ENCODE measurements at places on chromosomes 13 and 19.

- DNase-seq: no peak
Observed at GRCh38 chr19:35120898-35121297, 5.3 kb downstream of the FXYD3 start.

GRCh38 chr19:41887711-41888382 is 4.9 kb downstream of the ARHGEF1 start:
- no peak for DNase-seq

- DNase-seq: no peak
Observed at GRCh38 chr19:54418930-54419800, 3.9 kb downstream of the TTYH1 start.

DNA sequence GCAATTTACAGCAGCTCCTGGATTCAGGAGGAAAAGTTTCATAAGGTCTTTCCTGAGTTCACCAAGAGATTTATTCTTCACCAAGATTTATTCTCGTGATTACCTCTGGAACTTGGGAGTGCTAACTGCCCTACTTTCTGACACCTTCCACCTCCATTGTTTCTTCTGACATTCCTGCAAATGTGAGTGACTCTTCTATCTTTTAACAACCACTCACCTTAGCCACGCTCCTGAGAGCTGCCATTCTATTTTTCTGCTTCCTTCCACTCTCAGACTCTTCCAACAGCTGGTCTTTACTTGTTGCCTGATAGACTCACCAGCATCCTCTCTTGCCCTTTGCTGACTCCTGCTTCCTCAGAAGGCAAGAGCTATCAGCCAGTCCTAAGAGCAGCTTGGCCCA is 11.5 kb upstream of the CBY2 start:
- no peak for DNase-seq

GRCh38 chr19:5255602-5256231 is 84.9 kb downstream of the PTPRS start:
- no peak for DNase-seq

DNA sequence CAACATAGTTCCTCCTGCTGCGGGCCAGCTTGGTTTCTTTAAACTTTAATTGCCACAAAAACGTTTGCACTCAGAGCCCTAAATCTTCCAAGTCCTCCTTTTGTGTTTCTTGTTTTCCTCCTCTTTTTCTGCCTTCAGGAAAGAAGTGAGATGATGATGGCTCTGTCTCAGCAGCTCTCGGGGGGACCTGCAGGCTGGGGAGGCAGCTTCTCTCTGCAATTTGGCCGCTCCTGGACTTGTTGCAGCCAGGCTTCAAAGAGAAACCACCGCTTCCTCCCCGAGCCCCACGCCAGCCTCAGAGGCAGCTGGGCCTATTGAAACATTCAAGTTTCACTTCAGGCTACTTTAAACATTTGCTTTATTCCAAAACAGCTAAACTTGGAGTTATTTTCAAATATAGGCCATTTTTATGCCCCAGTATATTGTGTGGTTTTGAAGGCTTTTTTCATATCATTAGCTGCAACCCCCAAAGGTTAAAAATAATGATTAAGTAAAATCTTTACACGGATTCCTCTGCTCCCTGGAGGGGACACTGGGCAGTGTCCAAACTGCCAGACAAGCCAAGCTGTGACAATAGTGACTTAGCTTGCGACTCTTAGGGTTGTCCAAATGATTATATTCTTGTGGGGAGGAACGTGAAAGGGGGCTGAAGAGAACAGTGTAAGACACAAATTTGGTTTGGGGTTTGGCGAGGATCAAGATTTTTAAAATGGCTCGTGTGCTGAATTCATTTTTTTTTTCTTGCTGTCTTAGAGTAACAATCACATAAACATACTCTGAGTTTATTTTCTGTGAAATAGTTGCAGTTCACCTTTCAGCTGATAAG is 330.8 kb downstream of the DLEU7 start:
- no peak for DNase-seq

GRCh38 chr19:42081584-42082203 is 5.7 kb downstream of the ZNF574 start:
- no peak for DNase-seq

GRCh38 chr13:104389691-104390090 is 1323.5 kb upstream of the SLC10A2 start:
- DNase-seq: peak; percentile 21

DNA sequence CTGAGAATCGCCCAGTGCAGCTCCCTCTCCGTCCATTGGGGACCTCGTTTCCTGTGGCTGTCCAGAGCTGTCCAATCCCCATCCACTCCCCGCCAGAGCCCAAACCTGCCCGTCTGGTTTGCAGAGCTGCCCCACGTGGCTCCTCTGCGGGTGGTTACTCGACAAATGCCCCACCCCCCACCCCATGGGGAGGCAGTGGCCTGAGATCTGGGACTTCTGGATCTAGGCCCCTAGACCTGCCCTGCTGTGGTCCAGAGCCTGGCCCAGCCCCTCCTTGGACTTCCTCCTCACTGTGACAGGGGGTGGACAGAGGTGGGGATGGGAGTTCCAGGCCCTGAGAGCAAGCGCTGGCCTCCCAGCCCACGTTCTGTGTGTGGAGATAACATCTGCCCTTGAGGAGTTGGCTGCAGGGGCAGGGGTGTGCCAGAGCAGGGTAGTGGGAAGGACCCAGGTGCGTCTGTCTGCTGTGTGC is 29.1 kb downstream of the PAK4 start:
- DNase-seq: no peak

DNA sequence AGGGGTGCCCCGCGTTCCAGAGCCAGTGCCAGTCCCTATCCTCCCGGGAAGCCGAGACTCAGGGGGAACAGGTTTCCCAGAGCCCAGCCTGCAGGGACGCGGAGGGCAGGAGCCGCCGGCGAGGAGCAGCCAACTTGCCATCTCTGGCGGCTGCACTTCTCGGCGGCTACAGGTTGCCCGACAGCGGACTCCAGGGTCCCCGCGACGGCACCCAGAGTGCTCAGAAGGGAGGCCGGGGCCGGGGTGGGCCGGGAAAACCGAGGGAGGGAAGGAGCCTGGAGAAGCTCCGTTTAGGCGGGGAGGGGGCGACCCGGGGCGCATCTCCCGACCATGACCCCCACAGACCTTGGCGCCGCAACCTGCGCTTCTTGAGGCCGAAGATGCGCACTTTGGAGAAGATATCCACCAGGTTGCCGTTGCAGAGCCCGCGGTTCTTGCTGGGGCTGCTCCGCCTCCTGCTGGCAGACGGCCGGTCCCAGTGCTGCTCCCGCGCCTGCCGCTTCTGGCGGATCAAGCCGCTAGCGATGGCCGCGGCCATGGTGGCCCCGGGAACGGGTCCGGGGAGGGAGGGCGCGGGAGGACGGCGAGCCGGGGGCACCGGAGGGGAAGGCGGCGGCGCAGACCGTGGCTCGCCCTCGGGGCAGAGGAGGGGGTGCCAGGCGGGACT is 463.8 kb downstream of the ITGBL1 start:
- DNase-seq: no peak

- DNase-seq: no peak
Observed at GRCh38 chr19:35904311-35905068, 2.2 kb downstream of the HCST start.

DNA sequence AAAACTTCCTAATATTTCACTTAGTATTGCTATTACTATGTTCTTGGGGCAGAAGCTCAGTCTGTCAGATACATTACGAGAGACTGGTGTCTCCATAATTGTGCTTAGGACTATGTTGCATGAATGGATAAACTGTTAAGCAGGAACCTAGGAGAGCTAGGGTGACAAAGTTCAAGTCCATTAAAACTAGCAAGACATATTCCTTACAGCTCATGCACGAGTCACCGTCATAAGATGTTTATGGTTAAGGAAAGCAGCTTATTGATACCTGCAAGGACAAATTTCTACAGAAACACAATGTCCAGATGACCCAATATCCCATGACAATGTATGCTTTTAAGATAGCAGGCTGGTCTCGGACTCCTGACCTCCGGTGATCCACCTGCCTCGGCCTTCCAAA is 5.7 kb upstream of the ZNF813 start:
- no peak for DNase-seq

- DNase-seq: no peak
Observed at GRCh38 chr19:48760504-48761205, 5.3 kb downstream of the FGF21 start.

- no peak for DNase-seq
Observed at GRCh38 chr13:40213779-40214178, 452.7 kb downstream of the FOXO1 start.

DNA sequence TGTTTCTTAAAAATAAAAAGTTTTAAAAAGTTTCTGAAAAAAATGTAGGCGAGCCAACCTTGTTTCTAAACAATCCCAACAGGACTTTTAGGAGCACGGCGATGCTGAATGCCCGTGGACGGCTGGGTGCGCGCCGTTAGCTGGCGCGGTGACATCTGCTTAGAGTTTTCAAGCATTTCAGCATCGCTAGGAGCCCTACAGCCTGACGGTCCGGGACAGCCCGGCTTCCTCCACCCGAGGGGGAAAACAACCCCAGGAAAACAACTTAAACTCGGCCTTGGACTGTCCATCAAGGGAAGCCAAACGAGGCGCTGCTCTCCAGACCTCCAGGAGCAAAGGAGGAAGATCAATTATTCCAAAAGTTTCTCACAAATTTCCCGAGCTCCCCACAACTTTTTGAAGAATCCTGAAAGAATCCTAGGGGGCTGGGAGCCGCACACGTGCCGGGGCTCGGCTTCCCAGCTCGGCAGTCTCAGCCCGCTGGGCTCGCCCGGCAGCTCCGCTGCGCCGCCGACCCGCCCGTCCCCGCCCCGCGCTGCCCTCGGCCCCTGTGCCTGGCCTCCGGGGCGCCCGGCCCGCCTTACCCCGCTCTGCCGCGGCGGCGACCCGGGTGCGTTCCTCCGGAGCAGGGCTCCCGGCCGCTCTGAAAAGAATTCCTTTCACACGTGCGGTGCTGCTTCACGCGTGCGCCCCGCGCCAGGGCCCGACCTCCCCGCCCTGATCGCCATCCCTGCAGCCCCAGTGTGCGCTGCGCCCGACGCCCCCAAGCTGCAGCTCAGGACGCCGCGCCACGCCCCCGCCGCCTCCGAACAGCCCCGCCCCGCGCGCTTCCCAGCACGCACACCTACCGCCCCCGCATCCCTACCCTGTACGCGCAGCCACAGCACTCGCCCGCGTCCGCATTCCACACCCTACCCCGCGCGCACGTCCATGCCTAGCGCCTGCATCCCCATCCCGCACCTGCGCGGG is at the start of gene GJA3:
Gene GJA3 (minus strand): TSS at position 747 of the 969 bp plus-strand sequence. CDS start 17,764 bp downstream, outside the sequence.
- DNase-seq: no peak
